ENCODE measurements at places on chromosomes 2 and 18. TPM values are rescaled to one million over a fixed set of nuclear protein-coding genes. Genes with fewer than 3 reads are reported as not detected.

- DNase-seq: no peak
Observed at GRCh38 chr2:208175840-208176153, 12.4 kb upstream of the CRYGA start.

DNA sequence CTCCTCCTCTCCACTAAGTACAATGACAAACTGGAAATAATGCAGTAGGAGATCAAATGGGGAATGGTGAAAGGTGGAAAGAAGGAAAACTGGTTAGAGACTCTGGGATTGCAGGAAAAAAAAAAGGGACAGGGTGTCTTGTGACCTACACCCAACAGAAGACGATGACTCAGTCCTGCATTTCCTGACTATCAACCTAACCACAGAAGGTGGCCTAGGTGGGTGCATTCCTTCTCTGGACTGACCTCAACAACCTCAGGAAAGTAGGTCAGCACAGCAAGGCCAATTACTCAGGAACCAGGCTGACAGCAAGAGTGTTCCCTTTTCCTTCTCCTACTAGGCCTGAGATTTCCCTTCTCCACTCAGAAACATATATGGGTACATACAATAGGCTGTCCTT is 1386.4 kb upstream of the ZEB2 start:
- no peak for DNase-seq

- DNase-seq: no peak
Observed at GRCh38 chr2:120279708-120280107, 27.1 kb downstream of the RALB start.

DNA sequence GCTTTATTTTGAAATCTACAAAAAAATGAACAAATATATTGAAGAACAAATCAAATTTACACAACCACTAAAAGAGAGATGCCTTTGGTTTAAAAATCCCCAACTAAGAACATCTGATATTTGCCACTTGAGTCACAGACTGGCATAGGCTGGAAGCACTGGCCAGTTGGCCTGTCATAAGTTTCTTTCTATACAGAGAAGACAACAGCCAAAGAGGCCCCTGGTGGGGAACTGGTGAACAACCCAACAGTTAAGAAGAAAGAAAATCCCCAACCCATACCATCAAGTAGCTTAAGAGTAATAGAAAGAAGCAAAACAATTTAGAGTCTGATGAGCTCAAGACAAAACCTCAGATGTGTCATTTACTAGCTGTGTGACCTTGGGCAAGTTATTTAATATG is 45.5 kb downstream of the OSR1 start:
- DNase-seq: no peak

DNA sequence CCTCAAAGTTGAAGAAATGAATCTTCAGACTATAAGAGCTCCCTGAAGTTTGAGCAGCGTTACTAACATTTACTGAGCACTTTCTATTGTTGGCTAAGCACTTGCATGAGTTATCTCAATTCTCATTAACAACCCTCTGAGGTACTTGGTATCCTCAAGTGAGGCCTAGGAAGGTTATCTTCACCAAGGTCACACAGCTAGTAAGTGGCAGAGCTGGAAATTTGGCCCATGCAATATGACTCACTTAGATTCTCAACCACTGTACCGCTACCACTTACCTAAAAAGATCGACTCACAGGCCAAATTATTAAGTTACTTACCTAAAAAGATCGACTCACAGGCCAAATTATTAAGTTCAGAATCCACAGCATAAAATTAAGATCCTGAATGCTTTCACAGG is 8.7 kb upstream of the METAP1D start:
- DNase-seq: no peak

- DNase-seq: no peak
Observed at GRCh38 chr2:239035361-239035814, 187.5 kb downstream of the TWIST2 start.

DNA sequence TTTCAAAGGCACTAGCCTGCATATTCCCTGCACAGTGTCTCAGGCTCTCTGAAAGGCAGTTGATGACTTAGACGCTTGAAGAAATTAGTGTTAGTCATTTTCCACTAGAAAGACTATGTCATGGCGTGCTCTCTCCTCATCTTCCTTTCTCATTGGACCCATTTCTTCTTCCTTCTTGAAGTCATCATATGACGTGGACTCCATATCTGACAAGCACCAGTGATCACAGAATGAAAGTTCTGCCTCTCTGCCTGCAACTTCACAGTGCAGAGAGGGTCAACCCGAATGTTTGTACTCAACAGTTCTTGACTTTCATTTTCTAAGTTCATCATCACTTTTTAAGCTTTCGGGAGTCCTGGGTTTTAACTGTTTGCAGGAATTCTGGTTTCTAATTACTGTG is 63.7 kb upstream of the CYRIA start:
- no peak for DNase-seq

DNA sequence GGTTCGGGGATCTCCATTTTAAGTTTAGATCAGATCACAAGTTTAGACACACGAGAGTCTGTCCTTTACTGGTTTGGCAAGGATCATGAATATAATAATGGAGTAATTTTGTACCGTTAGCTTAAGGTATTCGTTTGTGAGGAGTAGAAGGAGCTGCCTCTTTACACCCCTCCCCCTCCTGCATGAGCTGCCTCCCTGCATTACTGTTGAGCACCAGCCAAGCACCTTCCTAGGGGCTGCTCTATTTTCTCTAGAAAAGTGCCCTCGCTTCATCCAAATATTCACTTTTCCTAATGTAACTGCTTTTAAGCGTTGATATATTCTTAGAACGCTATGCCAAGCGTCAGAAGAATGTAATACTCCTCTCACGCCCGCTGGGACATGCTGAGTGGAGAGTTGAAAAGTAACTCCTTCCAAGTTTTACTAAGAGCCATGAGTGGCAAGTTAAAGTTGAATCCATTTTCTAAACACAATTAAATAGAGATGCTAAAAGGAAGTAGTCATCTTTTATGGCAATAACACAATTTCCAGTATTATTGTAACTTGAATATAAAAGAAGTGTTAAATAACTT is 25.4 kb upstream of the SCN7A start:
- no peak for DNase-seq

DNA sequence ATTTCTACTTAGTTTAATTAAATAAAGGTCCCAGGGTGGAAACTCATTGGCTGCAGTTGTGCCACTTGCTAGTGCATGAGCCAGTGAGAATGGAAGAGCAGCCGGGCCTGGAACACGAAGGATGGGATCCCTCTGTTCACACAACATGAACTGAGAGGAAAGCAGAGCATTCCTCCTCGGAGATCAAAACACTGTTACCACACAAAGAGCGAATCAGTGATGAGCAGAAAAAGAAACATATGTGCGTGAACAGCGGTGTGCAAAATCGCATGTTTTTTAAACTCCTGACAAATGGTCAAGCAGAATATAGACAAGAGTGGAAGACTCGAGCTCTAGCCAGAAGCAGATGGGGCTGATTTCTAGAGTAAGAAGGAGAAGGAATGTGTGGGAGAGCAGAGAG is 28.4 kb upstream of the ANKRD44 start:
- no peak for DNase-seq

DNA sequence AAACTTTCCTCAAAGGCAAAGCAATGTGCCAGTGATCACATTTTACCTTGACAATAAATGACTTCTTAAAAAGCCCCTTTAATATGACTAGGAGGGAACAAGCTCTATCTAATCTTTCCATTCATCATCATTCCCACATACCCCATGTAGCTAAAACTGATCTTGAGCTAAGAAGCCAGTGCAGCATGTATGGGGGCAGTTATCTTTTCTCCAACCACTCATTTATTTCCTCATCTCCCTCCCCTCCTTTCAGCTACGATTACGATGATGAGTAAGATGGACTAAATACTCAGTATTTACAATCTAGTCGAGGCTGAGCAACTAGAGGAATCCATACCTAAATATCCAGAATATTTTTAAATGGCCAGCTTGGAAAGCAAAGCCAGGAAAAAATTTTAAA is 35.5 kb downstream of the PNO1 start:
- DNase-seq: no peak

The ACTR1B gene
- 54.2 TPM for polyA plus RNA-seq

The COLEC11 gene
- polyA plus RNA-seq: 1.0 TPM

The REG1B gene
- polyA plus RNA-seq: not detected

The TMEFF2 gene
- polyA plus RNA-seq: 6.9 TPM

The PRSS56 gene
- polyA plus RNA-seq: 0.08 TPM
